ENCODE measurements at places on chromosomes 1 and 21.
A peak's percentile ranks its signal among the peaks of the same experiment; 100 is the strongest.

- DNase-seq, result peak; percentile 80
Measured at GRCh38 chr1:235011064-235011598, 117.5 kb downstream of the TOMM20 start.

DNA sequence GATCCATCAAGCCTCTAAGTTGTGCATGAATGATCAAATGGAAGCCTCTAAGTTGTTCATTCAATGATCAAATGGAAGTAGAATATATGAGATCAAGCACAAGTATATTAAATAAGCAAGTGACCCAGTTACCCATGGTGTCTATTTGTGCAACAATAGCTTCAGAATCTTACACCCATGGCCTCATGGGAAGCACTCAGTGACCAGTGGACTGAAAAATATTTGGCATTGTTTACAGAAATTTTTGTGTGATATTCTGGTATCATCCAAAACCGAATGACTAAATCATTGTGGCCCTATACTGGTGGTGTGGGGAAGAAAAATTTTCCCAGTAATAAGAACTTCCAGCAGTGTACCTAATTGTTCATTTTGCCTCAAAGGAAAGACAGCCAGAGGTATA, 46.6 kb downstream of the DUSP10 start:
- no peak for DNase-seq

DNA sequence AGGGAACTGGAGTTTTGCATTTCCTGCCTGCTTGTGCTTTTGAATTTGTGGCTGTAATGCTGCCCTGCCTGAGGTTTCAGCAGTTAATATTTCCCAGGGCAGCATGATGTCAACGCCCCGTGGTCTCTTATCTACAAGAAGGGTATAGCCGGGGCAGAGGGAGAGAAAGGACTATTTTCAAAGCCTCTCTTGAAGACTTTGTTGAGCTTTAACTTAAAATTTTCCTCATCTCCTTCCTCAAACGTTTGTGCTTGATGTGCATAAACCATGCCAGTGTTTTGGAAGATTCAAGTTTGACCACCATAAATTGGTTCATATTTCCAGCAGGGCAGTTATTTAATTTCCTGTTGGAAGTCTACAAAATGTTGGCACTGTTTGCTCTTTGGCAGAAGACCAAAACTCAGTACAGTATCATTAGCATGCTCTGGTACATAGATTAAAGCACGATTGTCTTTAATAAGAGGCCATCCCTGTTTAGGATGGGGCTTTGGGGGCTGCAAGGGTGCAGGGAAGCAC, 43.4 kb downstream of the ROR1 start:
- no peak for DNase-seq

- DNase-seq, result no peak
Measured at GRCh38 chr1:78176448-78176847, 130.7 kb downstream of the GIPC2 start.

DNA sequence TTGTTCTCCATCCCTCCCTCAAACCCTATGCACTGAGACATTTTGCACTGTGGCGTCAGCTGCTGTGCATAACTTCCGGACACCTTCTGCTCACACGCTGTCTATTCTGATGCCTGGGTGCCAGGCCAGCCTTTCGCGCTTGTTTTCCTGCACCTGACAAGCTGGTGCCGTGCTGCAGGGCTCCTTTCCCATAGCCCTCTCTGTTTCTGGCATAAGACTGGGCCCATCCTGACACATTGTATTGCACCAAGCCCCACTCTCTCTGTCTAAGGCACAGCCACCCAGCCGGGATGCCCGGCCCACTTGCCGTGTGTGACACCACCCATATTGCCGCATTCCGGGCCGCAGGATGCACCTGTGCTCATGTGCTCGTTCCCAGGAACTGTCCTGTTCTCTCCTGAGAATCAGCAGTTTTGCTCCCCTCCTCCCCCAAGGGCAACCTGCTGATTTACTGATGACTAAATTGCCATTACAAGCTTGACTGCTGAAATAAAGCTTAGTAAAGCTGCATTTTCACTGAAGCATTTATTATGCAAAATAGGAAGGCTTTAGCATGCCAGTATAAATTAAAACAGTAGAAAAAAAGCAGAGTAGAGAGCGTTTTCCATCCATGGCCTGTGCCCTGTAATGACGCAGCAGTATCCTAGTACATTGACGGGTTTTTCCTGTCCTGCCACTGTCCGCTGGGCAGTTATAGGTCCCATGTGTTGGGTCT, 88.0 kb downstream of the CD247 start:
- DNase-seq, result no peak

DNA sequence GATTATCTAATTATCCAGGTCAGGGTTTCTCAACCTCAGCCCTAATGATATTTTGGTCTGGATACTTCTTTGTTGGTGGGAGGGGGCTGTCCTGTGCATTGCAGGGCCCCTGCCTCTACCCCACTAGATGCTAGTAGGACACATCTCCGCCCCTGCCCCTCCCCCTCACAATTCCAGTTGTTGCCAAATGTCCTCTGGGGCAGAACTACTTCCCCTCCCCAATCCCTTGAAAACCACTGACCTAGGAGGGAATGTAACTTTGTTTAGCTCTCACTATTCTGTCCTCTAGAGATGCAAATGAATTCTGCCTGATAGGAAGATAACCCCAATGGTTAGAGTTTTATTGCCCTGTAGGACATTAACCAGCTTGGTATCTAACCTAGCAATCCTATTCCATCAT, 8.1 kb downstream of the CACNA1S start:
- no peak for DNase-seq

GRCh38 chr1:157597959-157598667, at the start of gene FCRL4:
TSS of gene FCRL4 (minus strand) at chr1:157598085. CDS start at chr1:157597944, 141 bp downstream.
- DNase-seq, result no peak

- no peak for DNase-seq
Measured at GRCh38 chr1:54764922-54765561, 719 bp upstream of the PARS2 start.

GRCh38 chr21:46021978-46022544, 40.5 kb downstream of the COL6A1 start:
- no peak for DNase-seq

DNA sequence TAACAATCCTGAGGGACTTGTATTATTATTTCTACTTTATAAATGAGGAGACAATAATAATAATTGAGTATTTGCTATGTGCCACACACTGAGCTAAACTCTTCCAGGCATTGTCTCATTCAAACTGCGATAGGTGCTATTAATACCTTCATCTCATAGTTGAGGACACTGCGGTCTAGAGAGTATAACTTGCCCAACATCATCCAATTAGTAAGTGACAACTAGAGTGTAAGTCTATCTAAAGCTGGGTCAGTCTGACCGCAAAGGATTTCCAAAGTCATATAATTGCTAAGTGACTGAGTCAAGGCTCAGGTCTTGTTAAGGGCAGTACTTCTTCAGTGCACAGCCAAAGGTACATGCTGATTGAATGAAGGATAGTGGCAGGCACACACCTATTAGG, 9.7 kb downstream of the BCL9 start:
- no peak for DNase-seq

DNA sequence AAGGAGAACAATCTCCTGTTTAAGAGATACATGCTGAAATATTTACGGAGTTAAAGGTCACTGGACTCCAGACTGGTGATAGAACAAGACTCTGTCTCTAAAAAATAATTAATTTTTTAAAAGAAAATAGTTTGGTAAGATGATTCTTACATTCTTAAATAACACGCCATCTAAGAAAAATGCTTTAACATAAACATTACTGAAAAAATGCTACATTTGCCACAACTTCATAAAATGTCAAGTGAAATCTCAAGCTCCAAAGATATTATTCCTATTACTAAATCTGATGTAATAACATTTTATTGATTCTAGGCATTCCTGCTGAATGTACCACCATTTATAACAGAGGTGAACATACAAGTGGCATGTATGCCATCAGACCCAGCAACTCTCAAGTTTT, 4.1 kb downstream of the ANGPTL3 start:
- no peak for DNase-seq

DNA sequence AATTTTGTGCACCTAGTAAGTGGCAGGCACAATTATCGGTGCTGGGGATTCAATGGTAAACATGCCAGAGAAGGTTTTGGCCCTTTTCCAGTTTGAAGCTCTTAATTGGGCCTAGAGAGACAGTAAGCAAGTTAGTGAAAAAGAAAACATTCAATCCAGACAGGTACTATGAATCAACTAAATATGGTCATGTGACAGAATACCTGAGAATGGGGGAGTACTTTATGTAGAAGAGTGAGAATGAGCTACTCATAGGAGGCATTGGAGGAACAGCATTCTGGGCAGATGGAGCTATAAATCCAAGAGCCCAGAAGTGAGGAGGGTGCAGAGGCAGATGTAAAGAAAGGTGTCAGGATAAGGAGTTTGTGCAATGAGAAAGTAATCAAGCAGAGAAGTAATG, 1017.9 kb downstream of the ADGRL2 start:
- no peak for DNase-seq

DNA sequence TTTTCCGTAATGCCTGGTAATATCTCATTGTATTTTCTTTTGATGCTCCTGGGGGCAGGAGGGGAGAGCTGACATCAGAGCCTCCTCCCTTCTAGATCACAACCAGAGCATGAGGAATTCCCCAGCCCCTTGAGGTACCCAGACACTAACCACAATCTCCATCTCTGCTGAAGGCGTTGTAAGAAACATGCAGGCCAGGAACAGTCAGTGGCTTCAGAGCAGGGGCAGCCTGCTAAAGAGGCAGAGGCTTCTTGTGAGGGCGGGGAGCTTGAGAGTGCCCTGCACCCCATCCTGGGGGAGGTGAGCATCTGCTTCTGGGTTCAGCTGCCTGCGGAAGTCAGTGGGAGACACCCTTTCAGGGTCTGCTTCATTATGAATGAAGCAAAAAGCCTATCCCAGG, 19.0 kb downstream of the MAPKAPK2 start:
- DNase-seq, result peak; percentile 64

DNA sequence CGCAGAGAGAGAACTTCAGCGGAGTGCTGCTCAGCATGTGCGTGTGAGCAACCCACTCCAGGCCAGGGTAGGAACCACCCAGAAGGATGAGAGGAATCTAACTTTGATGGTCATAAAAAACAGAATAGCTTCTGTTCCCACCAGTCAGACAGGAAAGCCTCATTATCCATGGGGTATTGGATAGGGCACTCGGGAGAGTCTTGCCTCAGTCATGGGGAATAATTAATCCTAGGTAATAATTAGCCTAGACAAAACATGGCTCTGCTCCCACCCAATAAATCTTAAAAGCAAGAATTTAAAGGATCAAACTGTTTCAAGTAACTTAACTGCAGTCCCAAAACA, 35.3 kb downstream of the LDLRAD1 start:
- DNase-seq, result no peak

- no peak for DNase-seq
Measured at GRCh38 chr1:240693844-240694243, 81.9 kb upstream of the GREM2 start.

DNA sequence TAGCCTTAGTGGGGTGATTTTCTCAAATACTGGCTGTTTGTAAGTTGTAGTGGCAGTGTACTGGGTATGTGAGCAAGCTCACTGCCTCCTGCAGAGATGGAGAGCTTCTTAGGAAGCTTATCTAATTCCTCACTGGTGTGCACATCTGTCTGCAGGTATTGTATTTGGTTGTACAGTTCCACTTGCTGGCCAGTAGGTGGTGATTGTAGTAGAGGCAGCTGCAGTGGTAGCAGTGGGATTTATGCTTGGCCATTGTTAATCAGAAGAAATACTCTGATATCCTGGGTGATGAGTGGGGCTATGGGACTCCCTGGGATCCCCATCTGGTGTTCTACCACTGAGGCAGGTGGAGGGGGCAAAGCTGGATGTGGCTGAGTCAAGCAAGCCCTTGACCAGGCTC, 276.1 kb upstream of the SPAG17 start:
- no peak for DNase-seq

- DNase-seq, result peak; percentile 40
Measured at GRCh38 chr1:30187413-30188023, 535.9 kb downstream of the MATN1 start.

- DNase-seq, result no peak
Measured at GRCh38 chr21:45972716-45973474, 8.7 kb upstream of the COL6A1 start.

DNA sequence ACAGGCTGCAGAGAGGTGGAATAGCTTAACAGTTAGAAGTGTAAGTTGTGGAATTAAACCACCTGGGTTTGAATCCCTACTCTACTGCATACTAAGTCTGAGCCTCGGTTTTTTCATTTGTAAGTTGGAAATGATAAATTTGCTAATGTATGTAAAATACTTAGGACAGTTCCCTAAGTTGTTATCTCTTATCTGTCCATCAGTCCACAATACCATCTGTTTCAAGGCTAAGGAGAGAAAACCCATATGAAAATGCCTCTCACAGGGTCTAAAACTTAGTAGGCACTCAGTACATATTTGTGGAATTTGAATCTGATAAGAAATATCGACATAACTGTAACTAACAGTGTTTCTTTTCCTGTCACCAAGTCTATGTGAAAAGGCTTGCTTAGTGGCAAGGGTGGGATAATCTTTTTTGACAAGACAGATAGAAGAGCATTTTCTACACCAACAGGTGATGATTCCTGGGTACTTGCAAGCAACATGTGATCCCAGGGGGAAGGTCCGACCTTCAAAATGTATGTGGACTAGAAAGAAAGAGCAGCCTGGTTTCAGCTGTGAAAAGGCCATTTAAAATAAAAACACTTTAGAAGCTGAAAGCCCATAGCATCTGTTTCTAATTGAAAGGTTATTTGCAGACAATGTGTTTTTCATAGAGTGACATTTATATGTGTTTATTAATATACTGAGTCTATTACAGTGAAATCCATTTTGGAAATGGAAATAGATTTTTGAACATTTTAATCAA, 202.9 kb downstream of the HHAT start:
- no peak for DNase-seq

DNA sequence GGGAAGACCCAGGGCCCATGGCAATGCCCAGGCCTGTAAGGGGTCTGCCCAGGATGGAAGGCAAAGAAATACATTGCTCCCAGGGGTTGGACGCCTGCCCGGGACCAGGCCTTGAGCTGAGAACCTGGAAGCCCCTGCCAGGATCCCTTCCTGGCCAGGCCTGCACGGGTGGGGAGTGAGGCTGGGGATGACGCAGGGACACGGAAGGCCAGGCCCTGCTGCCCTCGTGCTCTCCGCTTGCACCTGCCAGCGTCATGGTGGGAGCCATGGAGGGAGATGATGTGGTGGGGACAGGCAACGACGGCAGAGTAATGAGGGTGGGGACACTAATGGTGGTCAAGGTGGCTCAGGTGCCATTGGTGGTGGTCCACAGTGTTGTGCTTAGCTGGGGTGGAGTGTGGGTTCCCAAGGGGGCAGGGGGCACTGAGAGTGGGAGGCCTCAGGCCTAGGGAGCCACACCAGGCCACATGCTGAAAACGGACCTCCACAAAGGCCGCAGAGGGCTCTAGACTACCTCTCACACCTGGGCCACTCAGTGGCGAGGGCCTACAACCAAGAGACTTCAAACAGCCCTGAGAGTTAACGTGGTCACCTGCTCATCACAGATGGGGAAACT, 4.3 kb downstream of the HES3 start:
- no peak for DNase-seq

Measured in CD8-positive, alpha-beta T cell (primary cell).